ENCODE measurements at places on chromosomes 7 and 10.

DNA sequence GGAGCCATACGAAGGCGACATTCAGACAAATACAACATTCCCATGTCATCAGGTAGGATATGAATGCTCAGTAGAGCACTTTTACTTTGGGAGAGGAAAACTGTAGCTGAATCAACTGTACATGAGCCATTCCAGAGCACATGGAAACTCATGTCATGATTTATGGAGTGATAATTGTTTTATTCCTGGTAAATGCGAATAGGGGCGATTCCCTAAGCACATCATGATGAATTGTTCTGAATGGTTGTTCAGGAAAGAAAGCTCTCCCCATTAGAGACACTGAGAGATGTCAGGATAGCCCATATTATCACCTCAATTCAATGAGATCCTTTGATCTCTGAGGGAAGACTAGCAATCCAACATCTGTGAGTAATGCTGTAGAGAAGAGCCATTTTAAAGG, 243.6 kb downstream of the FOXP2 start:
- DNase-seq, result no peak

- no peak for DNase-seq
These were observed 11.7 kb downstream of the STAM start for GRCh38 chr10:17655567-17656146.

DNA sequence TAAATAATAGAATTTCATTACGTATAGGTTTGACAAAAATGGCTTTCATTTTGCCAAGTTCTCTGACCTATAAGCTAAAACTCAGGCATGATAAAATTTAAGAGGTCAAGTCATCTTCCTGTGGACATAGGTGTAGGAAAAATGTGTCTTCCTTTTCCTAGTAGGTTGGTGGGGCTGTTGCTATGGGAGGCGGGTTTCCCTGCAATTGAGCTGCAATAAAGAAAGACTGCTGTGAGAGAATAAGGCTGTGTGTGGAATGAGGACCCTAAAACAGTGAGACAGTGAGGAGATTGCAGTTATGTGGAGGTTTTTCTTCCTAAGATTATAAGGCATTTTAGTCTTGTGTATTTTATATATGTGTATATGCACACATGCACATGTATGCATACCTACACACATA, 13.0 kb upstream of the SEMA3A start:
- DNase-seq, result no peak

DNA sequence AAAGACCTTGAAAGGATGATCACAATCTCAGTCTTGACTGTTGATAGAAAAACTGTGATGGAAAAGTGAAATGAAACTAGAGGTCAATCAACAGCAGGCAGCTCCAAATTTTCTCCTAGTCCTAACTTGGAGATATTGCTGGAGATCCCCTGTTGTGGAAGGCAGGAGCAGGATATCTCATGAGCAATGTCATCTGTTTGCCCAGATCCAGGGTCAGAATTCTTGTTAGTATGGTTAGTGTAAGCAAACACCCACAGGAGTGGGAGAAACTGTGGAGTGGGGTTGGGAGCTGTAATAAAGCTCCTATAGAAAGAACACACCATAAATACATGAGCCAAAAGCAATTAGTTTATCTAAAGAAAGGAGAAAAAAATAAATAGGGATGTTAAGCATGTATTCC, 169.0 kb downstream of the AKR1D1 start:
- no peak for DNase-seq

DNA sequence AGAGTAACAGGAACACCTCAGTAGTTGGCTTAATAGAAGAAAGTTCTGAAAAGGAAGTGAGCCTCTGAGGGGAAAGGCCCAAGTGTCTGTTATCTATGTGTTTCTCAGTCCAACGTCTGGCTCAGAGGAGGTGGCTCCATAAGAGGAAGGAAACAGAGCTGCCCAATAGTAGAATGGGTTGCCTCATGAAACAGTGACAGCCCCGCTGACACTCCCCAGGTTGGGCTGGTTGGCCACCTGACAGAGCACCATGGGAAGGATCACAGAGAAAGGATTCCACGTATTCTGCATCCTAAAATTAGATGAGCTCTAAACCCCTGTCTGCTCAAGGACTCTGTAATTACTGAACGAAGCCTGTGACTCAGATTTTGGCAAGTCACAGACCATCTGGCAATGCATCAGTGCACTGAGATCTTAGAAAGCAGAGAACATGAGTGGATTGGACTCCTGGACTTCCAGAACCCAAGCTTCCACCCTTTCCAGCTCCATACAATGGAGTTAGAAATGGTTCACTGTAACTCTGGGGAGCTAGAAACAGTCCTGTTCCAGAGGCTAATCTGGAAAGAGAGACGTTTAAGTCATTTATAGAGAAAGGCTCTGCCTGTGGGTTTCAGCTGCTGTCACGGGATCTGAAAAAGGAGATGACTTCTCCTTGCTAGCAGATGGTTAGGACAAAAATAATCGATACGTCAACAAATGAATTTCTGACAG, 2.9 kb downstream of the PKD2L1 start:
- no peak for DNase-seq

DNA sequence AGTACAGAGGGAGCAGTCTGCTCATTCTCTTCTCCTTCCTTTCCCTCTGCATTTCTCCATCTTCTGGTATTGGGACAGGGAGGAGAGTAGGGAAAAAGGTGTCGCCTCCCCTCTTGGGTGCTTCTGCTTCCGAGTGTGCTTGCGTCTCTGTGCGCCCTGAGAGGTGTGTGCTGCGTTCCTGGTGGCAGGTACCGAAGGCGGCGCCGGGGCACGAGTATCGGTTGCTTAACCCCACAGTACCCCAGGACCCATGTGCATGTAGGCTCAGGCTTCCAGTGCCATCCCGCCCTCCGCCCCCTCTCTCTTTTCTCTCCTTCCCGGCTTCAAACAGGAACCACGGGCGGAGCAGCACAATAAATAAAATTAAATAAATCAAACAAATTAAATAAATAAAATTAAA, 169.3 kb upstream of the GLI3 start:
- DNase-seq, result no peak

- DNase-seq, result no peak
These were observed 155.4 kb downstream of the DYNC1I1 start for GRCh38 chr7:95927756-95928155.

Data from fibroblast of skin of left quadriceps (primary cell).